Stimulated activated CD8-positive, alpha-beta memory T cell treated with anti-CD3 and anti-CD28 coated beads, Interleukin-2, amount 100 ng/mL, for 1 hour (primary cell): ENCODE measurements at places on chromosomes 1 and 21.

- no peak for DNase-seq
Observed at GRCh38 chr1:1985375-1986050, 18.1 kb downstream of the CFAP74 start.

DNA sequence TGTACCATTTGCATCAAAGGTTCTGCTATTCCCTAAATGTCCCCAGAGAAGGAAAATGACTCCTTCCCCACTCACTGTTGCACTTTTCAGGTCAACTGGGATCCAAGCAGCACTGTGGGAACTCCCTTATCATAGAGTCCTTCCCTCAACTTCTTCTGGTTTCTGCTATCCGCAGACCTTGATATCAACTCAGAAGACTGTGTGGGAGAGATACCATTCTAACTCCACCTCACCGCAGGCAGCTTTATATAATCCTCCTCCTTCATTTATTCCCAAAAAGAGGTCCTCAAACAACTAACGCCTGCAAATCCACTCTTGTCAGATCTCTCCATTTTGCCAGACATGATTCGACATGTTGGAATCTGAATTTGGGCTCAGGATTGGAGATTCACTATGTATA, 27.3 kb downstream of the LHX9 start:
- DNase-seq, result no peak

GRCh38 chr21:41410767-41411448, 15.1 kb upstream of the MX1 start:
- DNase-seq, result no peak

GRCh38 chr1:183276386-183277080, 90.5 kb downstream of the LAMC2 start:
- DNase-seq, result no peak

- DNase-seq, result no peak
Observed at GRCh38 chr1:234863551-234863971, 253.6 kb upstream of the IRF2BP2 start.

- DNase-seq, result no peak
Observed at GRCh38 chr1:48673332-48674105, 103.2 kb downstream of the BEND5 start.

DNA sequence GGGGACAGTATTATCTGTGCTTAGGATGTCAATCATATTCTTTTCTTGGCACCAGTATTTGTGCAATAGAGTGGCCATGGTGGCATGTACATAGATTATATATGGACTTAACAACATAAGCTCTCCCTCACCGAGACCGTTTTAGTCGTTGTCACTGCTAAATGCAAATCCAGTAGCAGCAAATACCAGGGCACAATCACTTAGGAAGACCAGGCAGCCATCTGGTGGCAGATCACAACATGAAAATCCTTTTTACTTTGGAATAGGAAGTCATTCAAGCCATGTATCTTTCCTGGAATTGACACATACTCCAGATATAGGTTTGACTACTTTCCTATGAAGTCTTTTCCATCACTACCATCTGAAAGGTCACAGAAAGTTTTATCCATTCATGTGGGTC, 53.2 kb upstream of the C1orf87 start:
- DNase-seq, result no peak

- no peak for DNase-seq
Observed at GRCh38 chr1:197799271-197799670, 24.0 kb upstream of the DENND1B start.

DNA sequence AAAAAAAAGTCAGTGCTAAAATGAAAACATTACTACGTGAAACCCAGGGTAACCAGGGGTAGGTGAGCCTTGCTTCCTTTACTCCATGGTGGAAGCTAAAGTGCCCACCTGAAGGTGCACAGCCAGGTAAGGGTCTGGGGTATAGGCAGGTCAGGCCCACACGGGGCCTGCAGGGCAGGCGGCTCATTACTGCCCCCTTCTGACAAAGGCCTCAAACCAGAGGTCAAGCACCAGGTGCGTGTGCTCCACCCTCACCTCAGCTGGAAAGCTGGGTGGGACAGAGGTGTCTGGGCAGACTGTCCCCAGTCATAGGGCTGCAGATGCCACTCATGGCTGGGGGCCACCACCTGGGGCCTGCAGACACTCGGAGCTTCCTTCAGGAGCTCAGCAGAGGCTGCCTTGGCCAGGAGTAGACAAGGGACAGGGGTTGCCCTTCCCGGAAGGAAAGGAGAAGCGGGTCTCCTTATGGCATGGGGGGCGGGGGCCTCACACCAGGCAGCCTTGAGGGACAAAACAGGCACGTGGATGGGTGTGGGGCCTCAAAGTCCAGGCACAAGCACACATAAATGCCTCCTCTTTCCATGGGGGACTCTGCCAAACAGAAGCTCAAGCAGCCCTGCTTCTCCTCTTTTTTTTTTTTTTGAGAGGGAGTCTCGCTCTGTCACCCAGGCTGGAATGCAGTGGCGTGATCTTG, 36.2 kb downstream of the ACOT7 start:
- no peak for DNase-seq

DNA sequence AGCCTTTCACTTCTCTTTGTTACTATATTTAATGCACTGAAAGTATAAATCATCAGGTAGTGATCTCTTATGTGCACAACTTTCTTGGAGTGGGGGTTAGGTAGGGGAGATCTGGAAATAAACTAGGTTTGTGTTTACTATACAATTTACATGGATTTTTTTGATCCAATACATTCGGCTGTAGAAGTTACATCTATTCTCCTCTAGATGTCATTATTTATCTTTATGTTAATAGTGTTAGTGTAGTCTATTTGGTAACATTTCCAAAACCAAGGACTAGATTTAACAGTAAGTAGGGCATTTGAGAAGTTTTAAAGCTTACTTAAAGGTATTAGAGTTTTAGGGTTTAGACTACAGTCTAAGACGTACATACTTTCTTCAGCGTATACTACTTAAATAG, 5.4 kb downstream of the VPS45 start:
- DNase-seq, result no peak

GRCh38 chr1:192952646-192953045, 106.5 kb downstream of the UCHL5 start:
- DNase-seq, result no peak

GRCh38 chr1:27760426-27760825, 12.6 kb upstream of the STX12 start:
- DNase-seq, result no peak

GRCh38 chr1:29591601-29592260, 355.4 kb downstream of the PTPRU start:
- DNase-seq, result no peak
